COLO829 (cell line): ENCODE measurements at places on chromosomes 5 and 9.

GRCh38 chr9:37988041-37988440 is 81.0 kb downstream of the SHB start:
- no peak for DNase-seq

DNA sequence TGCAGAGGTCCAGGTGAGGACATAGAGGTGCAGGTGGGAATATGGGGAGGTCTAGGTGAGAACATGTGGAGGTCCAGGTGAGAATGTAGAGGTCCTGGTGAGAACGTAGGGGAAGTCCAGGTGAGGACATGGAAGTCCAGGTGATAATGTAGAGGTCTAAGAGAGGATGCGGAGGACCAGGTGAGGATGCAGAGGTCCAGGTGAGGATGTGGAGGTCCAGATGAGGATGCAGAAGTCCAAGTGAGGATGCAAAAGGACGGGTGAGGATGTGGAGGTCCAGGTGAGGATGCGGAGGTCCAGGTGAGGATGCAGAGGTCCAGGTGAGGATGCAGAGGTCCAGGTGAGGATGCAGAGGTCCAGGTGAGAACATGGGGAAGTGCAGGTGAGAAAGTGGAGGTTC is 133.8 kb downstream of the MRPL36 start:
- DNase-seq: no peak

- DNase-seq: no peak
These were observed 39.3 kb upstream of the TDRD7 start for GRCh38 chr9:97372580-97372979.

DNA sequence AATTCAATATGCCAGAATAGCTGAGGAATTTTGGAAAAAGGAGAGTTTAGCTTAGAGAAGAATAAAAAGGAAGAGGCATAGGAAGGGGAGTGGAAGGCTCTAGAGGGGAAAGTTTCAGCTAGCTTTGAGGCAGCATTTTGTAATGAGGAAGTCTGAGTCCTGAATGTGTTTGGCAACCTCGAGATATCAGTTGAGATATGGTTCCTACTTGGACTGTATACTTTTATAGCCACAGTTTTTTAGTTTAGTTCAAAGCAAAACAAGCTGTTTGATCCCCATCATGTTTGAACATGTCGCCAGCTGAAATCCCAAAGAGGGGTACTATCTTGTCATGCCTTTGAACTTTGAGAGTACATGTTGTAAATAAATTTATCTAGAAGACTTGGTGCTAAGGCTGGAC is 559.0 kb upstream of the FTMT start:
- no peak for DNase-seq

GRCh38 chr5:161311965-161312364 is 234.6 kb downstream of the GABRB2 start:
- DNase-seq: no peak

DNA sequence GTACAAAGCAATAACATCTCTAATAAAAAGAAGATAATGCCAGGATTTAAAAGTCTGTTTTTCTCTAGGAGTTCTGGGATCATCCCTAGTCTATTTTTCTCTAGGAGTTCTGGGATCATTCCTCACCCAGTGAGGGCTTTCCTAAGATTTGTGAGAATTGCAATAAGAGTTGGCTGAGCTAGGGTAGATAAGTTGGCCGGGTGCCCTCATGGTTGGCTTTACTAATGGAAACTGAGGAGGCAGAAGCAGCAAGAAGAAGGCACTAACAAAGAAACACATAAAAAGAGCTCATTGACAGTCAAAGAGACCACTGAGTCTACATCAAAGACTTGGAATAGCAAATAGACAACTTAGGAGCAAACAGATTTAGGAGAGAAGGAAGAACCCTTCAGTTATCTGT is 4.2 kb downstream of the SLC1A3 start:
- DNase-seq: no peak

GRCh38 chr5:54520438-54520846 is 2.9 kb downstream of the SNX18 start:
- DNase-seq: no peak

GRCh38 chr5:180128671-180129261 is 57.2 kb upstream of the RNF130 start:
- DNase-seq: no peak
